Stimulated activated CD4-positive, alpha-beta T cell treated with anti-CD3 and anti-CD28 coated beads, Interleukin-15, amount 100 ng/mL, for 1 hour (primary cell): ENCODE measurements at places on chromosomes 1 and 21.

- DNase-seq = no peak
Measured at GRCh38 chr1:15425958-15426357, 12.3 kb upstream of the CTRC start.

DNA sequence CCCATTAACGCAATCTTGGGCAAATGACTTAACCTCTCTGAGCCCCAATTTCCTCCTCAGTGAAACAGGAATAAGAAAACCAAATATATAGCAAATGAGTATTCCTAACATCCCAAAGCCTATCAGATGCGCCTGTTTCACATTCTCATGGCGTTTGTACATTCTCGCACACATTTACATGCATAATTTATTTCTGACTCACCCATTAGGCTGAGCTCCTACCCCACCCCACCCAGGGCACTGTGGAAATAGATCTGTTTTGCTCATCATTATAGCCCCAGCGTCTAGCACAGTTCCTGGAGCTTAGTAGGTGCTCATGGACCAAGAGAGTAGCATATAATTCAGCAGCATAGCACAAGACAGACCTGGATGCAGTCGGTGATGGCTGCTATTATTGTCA lies 146.1 kb upstream of the VANGL1 start:
- no peak for DNase-seq

- DNase-seq = no peak
Measured at GRCh38 chr1:19333587-19334354, 21.6 kb downstream of the SLC66A1 start.

DNA sequence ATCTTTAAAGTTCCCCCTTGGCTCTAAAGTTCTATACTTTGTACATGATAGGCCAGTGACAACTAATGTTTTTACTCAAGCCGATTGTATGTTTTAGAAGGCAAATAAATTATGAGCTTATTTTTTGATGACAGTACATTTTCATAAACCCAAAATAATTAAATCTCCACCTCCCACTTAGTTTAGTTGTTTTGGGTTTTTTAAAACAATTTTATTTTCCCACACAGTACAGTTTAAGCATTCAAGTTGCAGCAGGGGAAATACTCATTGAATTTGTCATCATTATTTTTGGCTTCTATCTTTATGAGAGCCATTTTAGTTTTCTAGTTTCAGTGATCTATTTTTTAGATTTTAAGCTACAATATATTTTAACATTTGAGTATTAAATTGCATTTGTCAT lies 93.6 kb downstream of the OLFML2B start:
- DNase-seq = no peak

DNA sequence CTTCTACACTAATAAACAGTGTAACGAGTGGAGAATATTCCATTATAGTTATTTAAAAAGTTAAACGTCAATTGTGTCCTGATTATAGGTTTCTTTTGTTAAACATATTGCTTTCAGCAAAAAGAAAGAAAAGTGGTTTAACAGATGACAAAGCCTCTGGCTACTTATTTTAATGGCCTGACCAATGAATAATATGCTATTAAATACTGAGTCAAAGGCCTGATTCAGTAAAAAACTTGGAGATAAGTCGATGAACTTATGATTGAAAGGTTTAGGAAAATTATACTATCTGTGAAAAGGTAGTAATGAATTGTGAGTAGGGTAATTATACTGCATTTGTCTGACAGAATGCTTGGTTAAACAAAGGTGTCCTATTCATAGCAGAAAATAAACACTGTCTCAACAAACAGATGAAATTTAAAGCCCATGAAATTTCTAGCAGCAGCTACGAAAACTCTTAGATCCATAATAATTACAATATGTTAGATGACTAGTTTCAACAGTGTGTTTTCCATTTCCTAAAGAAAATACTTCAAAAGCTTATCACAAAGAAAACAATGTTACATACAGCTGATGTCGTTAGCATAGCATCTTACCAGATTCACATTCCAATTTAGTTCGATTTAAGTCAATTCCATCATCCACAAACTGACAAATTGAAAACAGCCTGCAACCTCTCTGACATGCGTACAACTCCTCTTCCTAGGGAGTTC lies 6.2 kb downstream of the TMEM59 start:
- no peak for DNase-seq

DNA sequence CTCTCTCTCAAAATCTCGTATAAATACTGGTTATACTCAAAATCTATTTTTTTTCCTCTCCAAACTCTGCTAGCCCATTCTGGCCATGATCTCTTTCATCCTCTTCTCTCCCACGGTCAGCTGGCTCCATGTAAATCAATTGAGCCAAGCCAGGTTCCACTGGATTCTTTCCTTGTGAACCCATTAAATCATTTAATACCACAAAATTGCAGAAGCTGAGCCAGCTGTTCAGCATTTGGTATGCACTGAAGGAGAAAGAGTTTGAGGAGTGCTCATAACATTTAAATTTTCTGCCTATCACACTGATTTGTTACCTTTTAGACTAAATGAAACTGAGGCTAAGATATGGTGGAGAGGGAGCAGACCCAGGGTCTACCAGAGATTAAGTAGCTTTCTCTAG lies 29.1 kb upstream of the TADA1 start:
- no peak for DNase-seq

GRCh38 chr1:109802136-109802900 lies 38.6 kb upstream of the EPS8L3 start:
- no peak for DNase-seq

DNA sequence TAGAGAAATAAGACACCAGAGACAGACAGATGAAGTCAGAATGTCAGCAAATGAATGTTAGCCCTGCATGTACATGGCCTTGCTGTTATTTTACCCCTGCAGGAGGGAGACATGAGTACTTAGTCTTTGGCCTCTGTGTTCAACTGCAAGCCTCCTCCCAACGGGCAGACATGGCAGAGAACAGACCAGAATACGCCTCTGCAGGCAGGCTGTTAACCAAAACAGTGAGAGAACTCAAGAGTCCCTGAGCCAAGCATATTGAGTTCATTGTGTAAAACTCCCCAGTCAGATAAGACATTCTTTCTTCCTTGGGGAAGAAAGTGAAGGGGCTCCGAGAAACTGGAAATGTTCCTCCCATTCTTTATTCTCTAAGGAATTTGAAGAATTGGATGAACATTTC lies 150.9 kb downstream of the PHTF1 start:
- DNase-seq = no peak

- DNase-seq = no peak
Measured at GRCh38 chr1:6860401-6860800, 75.1 kb downstream of the CAMTA1 start.

DNA sequence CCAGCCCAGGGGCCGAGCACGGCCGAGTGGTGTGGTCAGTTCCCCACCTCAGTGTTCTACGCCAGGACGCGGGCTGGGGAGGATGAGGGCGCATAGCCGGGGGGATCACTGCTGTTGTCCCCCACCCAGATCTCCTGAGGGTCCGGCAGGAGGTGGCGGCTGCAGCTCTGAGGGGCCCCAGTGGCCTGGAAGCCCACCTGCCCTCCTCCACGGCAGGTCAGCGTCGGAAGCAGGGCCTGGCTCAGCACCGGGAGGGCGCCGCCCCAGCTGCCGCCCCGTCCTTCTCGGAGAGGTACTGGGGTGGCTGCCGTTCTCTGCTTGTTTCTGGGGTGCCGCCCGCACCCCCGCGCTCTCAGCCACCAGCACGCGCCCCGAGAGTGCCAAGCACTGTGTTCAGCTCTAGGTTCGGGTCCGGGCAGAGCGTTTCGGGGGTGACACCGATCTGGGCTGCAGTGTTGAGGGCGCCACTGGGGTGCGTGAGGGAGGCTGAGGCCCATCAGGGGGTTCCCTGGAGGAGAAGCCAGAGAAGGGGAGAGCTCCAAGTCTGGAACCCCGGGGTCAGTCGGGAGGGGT lies 17.4 kb downstream of the SAMD11 start:
- no peak for DNase-seq

GRCh38 chr1:247347477-247348222 lies 16.0 kb upstream of the ZNF496 start:
- no peak for DNase-seq
